ENCODE measurements at places on chromosomes 11 and 22.

DNA sequence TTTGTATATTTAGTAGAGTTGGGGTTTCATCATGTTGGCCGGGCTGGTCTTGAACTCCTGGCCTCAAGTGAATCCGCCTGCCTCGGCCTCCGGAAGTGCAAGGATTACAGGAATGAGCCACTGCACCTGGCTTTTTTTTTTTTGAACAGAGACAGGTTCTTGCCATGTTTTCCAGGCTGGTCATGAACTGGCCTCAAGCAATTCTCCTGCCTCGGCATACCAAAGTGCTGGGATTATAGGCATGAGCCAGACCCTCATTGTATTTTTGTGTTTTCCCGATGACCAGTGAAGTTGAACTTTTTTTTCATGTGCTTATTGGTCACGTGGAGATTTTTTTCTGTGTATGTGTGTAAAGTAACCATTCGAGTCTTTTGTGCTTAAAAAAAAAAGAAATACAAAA is 48.2 kb downstream of the KIAA1671 start:
- no peak for DNase-seq

GRCh38 chr22:37571258-37571991 is 8.5 kb downstream of the LGALS2 start:
- DNase-seq = no peak

DNA sequence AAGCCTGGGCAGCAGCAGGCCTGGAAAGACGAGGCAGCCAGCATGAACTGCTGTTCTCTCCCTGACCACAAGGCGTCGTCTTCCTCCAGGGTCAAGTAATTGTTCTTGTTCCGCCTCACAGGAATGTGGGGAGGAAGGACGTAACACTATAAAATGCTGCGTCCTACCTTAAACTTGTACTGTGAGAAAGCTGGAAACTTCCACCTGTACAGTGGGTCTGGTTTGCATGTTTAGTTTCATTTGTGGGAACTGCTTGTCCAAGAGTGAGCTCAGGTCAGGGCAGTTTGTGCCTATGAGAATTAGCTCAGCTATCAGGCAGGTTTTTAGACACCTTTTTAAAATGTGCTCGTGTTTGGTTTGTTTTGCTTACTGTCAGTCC is 55.2 kb downstream of the PANX1 start:
- peak; percentile 24 for DNase-seq

DNA sequence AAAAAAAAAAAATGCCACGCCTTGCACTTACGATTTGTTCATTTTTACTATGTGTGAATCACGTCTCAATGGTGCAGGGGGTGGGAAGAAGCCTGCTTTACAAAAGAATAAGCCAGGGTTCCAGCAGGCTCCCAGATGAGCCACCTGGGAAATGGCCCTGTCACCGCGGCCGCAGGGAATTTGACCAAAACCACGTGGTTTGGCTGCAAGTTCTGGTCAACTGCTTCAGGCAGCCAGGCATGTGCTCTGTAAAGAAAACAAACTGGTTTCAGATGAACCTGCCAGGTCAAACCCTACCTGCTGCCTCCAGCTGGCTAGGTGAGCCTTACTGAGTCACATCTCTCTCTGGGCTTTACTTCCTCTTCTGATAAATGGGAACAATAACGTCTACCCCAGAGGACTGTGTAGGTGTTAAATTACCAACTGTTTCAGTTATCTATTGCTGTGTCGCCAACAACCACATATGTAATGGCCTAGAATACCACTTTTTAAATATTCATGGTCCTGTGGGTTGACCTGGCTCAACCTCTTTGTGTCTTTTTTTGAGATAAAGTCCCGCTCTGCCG is 30.5 kb upstream of the GCAT start:
- DNase-seq = no peak

DNA sequence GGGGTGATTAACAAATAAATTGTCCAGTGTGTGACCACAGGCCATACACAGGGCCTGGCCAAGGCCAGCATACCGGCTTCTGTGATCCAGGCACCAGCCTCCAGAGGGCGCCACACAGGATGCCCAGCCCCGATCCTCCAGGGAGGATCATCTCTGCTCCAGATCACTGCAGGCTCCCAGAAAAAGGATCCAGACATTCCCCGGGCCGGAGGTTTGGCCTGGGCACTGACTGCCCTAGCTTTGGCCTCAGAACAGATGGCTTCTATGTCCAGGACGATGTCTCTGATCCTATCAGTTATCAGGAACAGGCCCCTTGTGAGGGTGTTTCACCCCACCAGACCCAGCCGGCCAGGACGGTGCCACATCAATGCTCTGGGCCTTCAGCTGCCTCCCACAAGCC is 74.5 kb upstream of the LMO1 start:
- DNase-seq = peak; percentile 9

GRCh38 chr22:19631899-19632667 is 82.2 kb upstream of the SEPTIN5 start:
- no peak for DNase-seq

DNA sequence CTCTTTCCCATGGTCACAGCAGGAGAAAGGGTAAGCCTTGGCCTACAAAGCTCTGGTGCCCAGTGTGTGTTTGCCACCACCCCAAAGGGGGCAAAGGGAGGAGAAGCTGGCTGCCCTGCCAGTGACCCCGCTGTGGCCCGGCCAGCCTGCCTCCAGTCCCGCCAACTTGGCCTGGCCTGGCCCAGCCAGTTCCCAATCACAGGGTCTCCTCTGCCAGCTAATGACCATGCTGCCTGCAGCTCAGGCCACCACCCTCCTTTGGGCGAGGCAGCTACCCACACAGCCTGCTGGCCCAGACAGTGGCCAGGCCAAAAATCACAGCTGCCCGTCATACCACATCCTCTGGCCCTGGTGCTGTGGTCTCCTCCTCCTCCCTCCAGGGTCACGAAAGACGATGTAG is 5.1 kb downstream of the GDPD5 start:
- DNase-seq = no peak

GRCh38 chr11:73838443-73839122 is 38.1 kb downstream of the COA4 start:
- DNase-seq = no peak

DNA sequence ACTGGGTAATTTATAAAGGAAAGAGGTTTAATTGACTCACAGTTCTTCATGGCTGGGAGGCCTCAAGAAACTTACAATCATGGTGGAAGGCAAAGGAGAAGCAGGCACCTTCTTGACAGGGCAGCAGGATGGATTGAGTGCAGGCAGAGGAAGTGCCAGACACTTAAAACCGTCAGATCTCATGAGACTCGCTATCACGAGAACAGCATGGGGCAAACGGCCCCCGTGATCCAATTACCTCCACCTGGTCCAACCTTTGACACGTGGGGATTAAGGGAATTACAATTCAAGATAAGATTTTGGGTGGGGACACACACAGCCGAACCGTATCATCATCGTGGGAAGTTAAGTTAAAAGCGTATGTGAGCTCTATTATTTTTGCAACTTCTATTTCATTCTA is 71.4 kb upstream of the SYN3 start:
- no peak for DNase-seq

DNA sequence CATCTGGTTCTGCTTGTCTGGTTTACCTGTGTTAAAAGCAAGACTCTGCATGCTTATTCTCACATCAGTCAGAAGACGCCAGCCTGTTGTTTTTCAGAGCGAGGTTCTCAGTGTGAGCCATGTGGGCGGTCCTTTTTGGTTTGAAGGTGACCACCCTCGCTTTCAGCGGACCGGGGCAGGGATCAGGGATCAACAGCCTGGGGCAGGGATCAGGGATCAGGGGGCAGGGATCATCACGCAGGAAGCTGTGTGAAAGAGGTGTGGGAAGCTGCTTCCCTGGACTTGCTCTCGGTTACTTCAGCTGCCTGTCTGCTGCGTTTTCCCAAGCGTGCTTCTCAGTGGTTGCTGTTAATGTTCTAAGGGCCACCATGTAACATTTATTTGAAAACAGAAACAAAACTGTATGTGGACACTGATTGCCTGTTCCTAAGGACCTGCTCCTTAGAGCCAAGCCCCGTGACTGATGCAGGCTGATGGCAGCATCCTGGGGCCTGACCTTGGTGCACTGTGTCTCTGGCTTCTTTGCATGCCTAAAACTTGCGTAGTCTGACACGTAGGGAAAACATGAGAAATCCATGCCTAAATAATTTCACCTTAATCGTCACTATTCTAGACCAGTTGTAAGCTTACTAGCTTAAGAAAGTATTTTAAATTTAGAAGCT is 146.9 kb downstream of the ATXN10 start:
- DNase-seq = no peak

GRCh38 chr11:68903288-68904247 is at the start of the genes IGHMBP2 and MRPL21:
Gene IGHMBP2, plus strand, starts transcription at chr11:68903891. Its CDS starts 62 bp downstream, at chr11:68903953.
Gene MRPL21, minus strand, starts transcription at chr11:68903832. Its CDS starts 22 bp downstream, at chr11:68903810.
- DNase-seq = peak; percentile 78
